ENCODE measurements at places on chromosomes 1 and 21. TPM values are rescaled to one million over a fixed set of nuclear protein-coding genes. Genes with fewer than 3 reads are reported as not detected.

DNA sequence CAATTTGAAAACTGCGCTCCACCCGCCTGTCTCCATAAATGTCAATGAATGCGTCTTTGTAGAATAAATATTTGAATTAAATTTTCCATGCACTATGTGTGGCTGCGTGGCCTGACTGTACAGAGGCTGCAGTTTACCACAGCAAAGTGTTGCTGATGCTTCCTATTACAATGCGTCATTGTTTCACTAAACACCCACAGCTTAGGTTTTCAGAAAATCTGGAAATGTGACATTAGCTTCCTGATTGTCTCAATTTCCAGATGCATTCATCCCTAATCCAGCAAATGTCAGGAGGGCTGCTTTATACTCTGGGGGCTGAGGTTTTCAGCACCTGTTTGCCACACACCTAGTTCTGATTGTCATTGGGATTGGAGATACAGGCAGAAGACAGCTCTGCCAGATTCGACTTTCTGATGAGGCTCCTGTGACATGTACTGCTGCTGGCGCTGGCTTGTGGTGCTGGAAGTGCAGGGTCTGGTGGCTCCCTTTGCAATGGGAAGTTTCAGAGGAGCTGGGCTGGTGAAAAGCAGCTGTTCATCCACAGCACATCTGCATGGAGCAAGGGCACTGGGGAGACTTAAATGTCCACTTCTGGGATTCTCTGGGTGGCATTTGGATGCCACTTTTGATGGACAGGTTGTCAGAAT, 40.0 kb downstream of the URB2 start:
- no peak for DNase-seq

- no peak for DNase-seq
Observed at GRCh38 chr1:151327903-151328674, 873 bp upstream of the PI4KB start.

GRCh38 chr1:56577406-56578137, 1.8 kb downstream of the PLPP3 start:
- peak; percentile 46 for DNase-seq

- peak; percentile 73 for DNase-seq
Observed at GRCh38 chr1:91166106-91166712, 144.4 kb upstream of the ZNF644 start.

DNA sequence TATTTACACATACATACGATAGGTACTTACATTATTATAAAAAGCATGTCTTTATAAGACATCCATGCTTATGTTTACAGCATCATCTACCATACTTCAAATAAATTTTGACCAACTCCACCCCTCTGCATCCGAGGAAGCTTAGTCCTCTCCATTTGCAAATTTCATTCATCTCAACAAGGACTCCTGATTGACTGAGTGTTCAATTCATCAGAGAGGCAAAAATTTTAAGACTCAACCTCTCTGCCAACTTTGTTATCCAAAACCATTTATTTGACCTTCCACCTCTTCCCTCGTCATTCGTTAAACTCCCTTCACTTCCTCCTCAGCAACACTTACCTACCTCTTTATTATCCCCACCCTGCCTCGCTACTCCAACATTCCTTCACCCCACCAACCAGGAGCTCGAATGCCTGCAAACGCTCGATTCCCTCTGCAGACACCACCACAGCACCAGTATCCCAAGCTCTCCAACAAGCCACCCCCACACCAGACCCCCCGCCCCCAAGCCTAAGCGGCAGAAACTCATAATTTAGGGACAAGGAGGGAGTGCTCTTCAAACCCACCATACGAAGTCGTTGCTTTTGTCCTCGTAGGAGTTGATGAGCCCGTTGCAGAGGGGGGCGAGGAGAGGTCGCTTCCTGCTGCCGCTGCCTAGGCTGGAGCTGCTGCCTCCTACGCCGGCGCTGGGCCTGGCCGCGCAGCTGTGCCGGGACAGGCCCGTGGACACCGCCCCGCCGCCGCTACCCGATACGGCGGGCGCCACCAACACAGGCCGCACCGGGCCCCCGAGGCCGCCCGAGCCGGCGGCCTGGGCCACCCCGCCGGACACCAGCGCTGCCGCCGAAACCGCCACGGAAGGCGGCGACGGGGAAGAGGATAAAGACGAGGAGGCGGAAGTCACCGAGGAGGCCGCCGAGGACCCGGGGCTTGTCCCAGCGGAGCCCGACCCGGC, 803 bp downstream of the COP1 start:
- peak; percentile 59 for DNase-seq

GRCh38 chr1:73662526-73662925, 535.5 kb downstream of the LRRIQ3 start:
- no peak for DNase-seq

- peak; percentile 74 for DNase-seq
Observed at GRCh38 chr1:1959840-1960479, 40.9 kb upstream of the TMEM52 start.

- DNase-seq = no peak
Observed at GRCh38 chr1:183203094-183203493, 17.0 kb downstream of the LAMC2 start.

GRCh38 chr1:156152628-156153027, 757 bp upstream of the SEMA4A start:
- no peak for DNase-seq

GRCh38 chr21:26710155-26710554, 135.1 kb downstream of the ADAMTS1 start:
- DNase-seq = no peak

DNA sequence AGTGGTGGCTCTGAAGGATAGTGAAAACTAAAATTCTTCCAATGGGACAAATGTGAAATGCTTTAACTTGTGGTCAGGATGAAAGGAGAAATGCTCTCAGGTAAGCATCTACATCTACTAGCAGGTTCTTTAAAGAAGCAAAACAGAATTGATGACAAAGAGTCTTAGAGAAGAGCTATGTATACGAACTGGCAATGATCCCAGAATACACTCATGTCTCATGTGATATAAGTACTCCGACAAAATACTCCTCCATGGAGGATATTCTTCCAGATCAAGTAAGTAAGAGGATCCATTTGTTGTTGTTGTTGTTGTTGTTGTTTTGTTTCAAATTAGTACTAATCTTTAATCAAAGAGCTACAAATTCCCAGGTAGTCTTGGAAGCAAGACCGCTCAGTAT, 174.0 kb upstream of the ATP1B1 start:
- DNase-seq = no peak

- peak; percentile 55 for DNase-seq
Observed at GRCh38 chr1:92310185-92310597, 11.3 kb downstream of the RPAP2 start.

DNA sequence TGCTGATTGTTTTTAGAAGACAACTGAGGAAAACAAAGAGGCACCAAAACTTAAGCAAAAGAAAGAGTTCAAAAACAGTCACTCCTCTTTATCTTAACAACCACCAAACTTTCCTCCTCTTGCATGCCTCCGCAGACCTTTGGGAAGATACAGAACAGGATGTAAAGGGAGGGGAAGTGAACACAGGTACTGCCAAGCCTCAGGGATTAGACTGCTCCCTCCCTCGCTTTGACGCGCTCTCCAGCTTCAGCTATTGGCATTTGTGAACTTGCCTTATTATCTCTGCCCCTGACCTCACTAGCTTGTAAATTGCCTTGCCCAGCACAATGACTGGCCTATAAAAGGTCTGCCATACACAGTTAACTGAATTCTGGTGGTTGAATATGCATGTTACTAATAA, 4.8 kb upstream of the SRP9 start:
- DNase-seq = no peak

GRCh38 chr1:172451002-172451443, 7.2 kb upstream of the PIGC start:
- DNase-seq = no peak

- DNase-seq = peak; percentile 1
Observed at GRCh38 chr1:64387389-64388285, 82.3 kb upstream of the CACHD1 start.

DNA sequence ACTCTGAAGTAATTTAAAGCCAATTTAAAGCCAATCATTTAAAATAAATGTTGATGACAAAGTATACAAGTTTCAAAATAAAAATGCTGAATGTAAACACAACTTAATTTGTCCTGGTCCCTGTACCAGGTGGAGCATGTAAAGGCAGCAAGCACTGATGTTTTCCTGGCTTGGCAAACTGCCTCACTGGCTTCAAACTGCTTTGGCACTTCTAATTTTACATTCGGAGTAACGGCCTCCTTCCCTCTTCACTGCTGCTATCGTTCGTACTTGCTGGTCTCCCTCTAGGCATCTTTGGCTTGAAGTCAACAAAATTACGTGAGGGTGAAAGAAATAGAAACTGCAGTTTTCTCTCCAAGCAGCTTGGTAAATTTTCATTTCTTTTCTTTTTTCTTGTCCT, 287.9 kb downstream of the LTN1 start:
- DNase-seq = no peak

DNA sequence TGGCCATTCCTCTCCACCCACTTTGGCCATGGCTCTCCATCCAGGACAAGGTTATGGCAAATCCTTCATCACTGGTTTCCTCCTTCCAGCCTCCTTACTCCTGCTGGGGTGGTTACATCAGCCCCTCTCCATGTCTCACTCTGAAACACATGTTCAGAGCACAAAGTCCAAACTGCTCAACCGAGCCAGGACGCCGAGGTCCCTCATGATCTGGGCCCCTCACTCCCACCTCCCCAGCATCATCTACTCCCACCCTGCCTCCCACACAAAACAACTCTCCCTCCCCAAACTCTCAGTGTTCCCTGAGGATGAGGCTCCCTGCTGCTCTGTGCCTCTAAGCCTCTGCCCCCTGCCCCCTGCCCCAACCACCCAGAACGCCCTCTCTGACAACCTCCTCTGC, 33.3 kb upstream of the ZBTB40 start:
- DNase-seq = no peak

DNA sequence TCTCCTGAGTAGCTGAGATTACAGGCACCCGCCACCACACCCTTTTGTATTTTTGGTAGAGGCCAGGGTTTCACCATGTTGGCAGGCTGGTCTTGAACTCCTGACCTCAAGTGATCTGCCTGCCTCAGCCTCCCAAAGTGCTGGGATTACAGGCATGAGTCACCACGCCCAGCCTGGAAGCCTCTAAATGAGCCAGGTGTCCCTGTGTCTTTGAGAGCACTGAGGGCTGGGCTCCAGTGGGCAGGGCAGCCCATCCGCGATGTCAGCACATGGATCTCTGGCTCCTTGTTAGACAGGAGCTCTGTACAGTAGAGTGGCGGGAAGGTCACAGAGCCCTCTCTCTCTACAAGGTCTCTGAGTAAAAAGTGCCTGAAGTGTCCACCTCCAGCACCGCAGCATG, 124.3 kb downstream of the PGBD5 start:
- DNase-seq = no peak

DNA sequence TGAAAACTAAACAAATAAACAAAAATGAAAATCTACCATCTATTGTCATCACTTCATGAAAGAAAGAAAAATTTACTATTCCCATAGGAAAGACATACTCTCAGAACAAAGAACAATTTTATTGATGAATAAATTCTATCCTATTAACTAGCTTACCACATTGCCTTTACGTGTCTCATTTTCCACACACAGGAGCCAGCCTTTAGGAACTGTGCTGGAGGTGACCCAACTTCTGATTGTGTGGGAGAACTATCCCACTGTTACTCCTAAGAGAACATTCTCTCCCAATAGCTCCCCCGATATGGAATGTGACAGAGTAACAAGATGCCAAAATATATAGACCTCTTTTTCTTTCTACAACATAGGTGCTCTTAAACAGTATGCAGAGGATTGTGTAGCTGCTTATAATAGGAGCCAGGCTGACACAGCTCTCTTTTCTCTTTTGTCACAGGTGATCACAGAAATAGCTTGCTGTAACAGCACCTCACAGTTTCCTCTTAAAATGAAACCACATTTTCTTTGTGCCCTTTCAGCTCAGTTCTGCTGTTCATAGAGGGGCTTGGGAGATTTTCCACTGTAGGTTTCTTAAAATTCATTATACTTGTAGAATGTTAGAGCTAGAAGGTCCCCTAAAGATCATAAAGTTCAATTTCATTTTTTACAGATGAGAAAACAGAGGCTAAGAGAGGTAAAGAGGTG, 35.5 kb downstream of the C21orf91 start:
- DNase-seq = no peak

DNA sequence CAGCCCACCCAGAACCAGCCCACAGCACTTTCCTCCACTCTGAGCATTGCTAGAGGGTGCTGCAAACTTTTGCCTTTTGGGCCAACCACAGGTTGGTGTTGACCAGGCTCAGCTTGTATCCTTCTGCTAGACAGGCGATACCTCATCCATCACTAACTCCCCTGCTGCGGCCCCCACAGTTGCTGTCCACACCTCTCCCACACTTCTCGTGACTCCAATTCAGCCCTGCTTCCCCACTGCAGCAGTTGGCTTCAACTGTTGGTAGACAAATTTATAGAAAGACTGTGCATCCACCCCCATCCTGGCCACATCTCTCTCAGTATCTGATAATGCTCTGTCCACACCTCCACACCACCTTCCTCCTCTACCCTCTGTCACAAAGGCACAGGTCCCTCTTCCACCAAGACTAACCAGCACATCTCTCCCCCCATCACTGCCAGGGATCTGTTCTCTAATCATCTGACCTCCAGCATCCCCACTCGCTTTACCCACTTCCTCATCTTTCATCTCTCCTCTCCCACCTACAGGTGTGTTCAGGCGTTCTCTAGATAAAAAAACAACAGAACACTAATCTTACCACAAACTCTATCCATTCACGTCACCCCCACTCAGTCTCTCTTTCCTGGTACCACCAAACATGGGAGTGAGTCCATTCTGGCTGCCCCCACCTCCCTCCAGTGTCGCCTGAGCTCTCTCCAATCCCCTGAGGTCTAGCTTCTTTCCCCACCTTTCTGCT, 15.8 kb upstream of the SLC25A44 start:
- DNase-seq = no peak

- no peak for DNase-seq
Observed at GRCh38 chr1:12127206-12127810, 39.5 kb upstream of the TNFRSF1B start.

GRCh38 chr1:166031932-166032571, 134.7 kb downstream of the FAM78B start:
- no peak for DNase-seq

DNA sequence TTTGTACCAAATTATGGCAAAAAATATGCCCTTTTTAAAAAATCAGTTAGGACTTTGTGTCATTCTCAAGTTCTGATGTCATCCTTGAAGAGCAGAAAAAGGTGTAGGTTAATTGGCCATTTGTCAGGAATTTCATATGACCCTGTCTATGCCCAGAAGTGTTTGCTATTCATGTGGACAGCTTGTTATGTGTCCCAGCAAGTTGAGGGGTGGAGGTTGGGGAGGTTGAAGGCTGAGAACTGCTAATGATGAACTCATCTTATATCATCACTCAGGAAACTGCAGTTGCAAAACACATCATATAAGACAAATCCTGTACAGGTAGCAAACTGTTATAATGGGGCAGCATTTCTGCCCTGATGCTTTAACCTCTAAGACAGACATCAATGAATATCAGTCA, 106.5 kb downstream of the PHTF1 start:
- no peak for DNase-seq

GRCh38 chr21:34936883-34937563, 112.1 kb downstream of the RUNX1 start:
- DNase-seq = peak; percentile 52

The HEYL gene
- total RNA-seq = 0.14 TPM

The SPATA21 gene
- under 0.01 TPM for total RNA-seq

The DISP3 gene
- not detected for total RNA-seq

The GART gene
- total RNA-seq = 106 TPM

The SPATA45 gene
- total RNA-seq = not detected

The DCAF6 gene
- 79.6 TPM for total RNA-seq

The CASQ2 gene
- not detected for total RNA-seq

The GLMN gene
- 9.9 TPM for total RNA-seq

The PDE9A gene
- 3.5 TPM for total RNA-seq

Measured in dermis blood vessel endothelial cell (primary cell).